ENCODE measurements at places on chromosomes 1 and 21.
A peak's percentile ranks its signal among the peaks of the same experiment; 100 is the strongest.

GRCh38 chr1:63124666-63125191, 197.6 kb upstream of the FOXD3 start:
- peak; percentile 52 for DNase-seq

DNA sequence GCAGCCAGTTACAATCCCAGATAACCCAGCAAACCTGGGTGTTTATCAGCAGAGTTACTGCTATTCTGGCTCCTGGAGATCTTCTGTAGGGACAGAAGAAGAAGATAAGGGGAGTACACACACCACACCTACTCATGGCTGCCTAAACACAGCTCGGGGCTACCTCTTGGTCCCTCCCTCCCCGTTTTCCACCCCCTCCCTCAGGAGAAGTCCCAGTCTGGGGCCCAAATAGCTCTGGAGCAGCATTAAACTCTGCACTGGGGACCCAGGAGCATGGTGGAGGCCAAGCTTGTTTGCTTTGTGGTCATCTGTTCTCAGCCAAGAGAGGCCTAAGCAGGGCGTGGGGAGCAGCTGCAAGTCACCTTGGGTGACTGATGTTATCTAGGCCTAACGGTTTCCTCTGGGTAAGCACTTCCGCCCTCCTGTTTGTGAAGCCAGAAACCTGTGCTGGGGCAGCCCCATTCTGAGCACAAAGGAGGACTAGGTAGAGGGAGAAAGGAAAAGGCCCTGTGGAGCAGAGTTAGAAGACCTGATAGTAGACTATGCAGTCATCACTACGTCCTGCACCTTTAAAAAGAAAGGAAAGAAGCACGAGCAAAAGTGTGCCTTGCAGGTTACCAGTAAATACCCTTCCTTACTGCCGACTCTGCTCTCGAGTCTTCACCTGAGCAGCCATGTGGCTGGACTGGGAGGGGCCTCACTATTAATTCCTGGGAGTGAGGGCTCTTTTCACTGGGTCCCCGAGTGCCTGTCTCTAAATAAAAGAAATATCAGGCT, 2.0 kb upstream of the RCSD1 start:
- DNase-seq = no peak

- DNase-seq = no peak
These were observed 22.0 kb downstream of the RLF start for GRCh38 chr1:40183055-40183710.

DNA sequence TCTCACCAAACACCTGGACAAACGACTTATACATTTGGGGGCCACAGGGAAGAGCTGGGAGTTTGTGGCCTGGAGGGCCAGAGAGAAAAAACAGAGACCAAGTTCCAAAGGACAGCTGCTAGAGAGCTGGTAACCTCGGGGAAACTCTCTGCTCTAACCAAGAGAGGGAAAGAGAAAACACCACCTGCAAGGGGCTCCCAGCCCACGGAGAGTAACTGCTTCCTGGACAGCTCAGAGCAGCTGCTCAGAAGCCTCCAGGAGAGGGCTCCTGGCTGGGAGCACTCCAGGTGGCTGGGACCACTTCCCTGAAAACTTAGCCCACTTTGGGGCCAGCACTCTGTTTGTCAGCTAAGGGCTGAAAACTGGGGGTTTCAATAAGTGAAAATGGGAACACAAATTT, 154.8 kb upstream of the GRIK3 start:
- DNase-seq = no peak

DNA sequence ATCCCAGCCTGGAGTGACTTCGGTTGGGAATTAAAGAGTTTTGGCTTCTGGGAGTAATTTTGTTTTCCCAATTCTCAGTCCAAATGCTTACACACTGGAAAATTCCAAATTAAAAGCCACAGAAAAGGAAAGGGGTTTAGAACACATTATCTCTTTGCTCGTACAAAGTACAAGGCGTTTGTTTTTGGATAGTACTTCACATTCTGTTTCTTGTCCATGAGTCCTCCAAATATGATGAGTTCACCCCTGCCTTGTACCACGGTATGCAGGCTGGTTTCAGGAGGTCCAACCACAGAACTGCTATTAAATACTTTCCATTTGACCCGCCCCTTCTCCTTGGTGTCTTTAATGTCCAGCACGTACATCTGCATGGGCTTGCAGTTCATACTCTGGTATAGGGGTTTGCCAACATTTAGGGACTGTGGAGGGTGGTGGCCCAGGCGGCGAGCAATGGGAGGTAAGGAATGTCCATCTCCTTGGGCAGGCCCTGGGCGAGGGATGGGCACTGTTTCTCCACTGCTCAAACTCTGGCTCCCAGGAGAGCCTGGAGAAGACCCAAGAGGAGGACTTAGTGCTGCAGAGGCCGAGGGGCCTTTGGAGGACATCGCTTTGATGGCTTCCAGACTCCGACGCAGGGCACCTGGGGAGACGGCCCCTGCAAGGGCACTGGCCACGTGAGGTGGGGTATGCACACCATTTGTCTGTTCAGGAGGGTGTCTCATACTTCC, 13.7 kb upstream of the CPLANE2 start:
- DNase-seq = peak; percentile 52

GRCh38 chr1:209761011-209761635, 5.3 kb downstream of the TRAF3IP3 start:
- DNase-seq = no peak

DNA sequence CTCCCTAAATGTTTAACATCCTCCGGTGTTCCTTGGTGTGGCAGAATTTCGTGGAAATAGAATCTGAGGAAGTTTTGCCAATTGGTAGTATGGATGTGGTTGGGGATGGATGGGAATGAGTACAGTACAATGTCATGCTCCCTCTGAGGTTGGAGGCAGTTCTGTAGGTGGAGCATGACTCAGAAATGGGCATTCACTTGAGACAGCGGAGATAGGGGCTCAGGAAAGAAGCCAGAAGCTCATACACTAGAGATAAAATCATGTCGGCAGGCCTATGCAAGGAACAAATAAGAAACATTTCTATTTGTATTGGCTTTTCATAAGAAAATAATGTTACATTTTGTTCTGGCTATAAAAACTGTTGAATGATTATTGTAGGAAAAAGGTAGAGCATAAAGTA, 196.0 kb downstream of the URB2 start:
- DNase-seq = no peak
